ENCODE measurements at places on chromosomes 11 and 22. TPM values are rescaled to one million over a fixed set of nuclear protein-coding genes. Genes with fewer than 3 reads are reported as not detected.
A peak's percentile ranks its signal among the peaks of the same experiment; 100 is the strongest.

DNA sequence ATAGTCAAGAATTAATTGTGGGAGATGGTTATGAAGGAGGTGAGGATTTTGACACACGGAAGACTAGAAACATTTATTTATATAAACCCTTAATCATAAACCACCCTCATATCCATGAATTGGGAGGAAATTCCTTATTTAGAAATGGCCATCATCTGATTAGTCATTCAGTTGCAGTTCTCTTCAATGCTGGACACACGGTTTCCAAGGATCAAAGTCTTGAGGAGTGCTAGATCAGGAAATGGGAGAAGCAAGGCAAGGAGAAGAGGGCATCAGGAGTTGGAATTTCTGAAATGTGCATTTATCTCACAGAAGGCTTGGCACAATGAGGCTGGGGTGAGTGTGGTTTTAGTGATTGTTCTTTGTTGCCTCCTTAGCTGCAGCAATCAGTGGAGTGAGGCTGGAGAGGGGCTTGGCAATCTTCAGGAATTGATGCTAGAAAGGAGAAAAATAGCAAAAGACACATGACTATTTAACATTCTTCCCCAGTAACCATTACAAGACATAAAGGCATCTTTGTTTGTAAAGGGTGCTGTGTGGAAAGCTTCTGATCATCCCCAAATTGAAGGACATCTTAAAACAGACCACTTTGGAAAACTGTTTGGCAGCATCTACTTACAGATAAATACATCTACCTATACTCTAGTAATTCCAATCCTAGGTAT, 21.6 kb upstream of the GDPD4 start:
- no peak for DNase-seq

DNA sequence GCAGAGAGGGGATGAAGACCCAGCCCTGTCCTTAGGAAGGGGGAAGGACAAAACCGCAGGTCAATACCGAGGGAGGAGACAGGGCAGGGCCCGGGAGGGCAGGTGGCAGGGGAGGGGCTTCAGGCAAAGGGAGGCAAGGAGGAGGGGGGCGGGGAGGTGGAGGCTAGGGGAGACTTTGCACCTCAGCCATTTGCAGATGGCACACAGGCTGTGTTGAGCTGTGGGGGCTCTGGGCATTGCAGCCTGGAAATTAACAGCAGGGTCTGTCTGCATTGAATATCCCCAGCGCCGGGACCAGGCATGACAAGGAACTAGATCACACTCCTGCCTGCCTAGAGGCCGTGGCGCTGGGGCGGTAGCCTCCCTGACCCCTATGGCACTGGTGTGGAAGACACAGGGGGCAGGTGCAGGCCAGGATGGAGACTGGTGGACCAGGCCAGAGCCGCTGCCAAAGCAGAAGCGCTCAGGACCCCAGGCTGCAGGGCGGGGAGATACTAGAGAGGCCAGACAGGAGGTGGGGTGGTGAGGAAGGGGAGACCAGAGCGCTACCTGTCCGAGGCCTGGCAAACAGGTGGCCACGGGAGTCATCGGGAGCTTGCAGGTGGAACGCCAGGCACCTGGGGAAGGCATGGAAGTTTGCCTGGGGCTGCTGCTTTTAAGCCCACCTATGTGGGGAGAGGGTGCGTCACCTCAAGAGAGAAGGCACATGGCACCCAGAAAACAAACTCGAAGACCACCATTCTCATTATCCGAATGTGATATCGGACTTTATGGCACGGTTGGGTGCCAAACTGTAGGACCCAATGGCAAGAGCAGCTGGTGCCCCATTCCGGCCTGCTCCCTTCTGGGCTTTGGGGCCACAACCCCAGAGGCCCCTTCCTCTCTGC, 11.5 kb downstream of the CBX6 start:
- no peak for DNase-seq

DNA sequence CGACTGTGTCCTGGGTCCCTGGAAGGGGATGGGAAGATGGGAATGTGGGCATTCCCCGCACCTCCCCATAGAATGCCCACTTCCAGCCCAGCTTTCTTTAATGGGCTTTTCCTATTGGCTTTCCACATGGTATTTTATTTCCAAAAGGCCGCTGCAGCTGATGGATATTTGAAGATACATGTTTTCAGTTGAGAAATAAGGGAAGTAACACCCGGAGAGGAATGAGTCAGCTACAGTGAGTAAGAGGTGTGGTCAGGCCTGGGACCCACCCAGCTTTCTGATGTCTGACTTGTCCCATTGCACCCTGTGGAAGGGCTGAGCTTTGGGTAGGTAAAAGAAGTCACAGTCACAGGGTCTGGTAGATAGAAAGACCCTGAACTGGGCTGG, 476.9 kb downstream of the MIAT start:
- no peak for DNase-seq

Gene ALDH3B1
- total RNA-seq = 3.0 TPM

DNA sequence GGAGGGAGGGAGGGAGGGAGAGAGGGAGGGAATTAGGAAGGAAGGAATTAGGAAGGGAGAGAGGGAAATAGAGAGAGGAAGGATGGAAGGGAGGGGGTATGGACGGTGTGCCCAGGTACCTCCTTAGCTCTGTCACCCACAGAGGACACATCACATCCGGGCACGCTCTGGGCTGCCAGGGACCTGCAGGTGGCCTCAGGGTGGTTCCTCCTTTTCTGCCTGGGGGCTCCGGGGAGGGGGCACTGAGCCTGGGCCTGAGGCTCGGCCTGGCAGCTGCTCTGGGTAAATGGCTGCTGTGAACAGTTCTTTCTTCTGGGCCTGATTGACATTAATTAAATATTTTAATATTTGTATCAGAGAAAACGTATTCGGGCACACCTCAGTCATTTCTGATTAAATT, 733.5 kb downstream of the BRD1 start:
- DNase-seq = no peak

DNA sequence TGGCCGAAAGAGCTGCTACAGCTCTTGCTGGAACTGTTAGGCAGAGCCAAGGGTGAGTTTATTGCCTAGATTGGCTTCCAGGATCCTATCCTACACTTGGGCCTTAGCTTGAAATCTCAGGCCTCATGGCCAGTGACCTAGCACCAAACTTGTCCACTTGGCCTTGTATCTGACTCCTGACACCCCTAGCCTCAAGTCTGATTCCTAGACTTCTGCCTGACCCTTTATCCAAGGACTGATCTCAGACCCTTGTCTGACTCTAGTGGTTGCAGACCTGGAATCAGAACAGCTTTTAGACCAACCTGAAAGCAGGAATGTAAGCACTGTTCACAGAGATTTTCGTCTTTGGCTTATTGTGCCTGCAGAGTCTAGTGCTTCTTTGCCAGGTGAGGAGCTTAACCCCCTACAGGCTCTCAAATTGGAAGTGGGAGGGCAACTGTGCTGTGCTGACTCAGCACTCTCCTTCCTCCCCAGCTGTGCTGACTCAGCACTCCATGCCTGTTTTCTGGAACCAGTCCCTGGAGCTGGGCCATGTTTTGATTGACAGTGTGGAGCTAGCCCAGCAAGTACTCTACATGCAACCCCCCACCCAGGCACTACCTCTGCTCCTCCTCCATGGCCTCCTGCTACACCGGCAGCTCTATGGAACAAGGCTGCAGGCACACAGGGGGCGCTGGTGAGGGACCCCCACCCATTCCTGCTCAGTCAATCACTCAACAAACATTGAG, 35.1 kb downstream of the RRP8 start:
- DNase-seq = peak; percentile 96
